ENCODE measurements at places on chromosomes 1 and 21.

DNA sequence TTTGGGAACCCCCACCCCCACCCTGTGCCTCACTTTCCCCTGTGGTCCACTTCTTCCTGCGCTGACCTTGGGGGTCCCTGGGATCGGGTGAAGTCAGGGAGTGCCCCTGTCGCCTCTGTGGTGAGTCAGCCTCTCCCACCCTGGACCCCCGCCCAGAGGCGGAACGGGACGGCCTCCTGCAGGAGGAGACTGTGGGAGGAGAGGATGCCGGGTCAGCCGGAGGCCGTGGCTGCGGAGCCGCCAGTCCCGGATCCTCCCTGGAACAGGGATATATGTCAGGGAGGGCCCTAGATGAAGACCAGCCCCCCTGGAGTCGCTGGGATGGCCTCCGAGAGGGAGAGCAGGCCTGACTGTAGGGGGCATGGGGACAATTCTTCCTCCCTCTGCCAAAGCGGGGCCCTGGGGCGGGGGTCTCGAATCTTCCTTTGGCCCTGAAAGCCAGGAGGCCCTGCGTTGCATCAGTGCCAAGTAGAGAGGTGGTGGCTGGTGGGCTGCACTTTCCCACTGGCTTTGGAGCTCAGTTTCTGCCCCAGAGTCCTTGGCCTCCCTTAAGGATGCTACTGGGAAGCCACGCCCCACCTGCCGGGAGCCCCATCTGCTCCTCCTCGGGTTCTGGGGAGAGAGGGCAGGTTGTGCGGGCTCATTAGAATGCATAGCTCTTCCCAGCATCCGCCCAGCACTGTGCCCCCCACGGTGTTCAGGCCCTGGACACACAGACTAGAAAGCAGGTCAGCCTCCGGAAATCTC is 930 bp downstream of the ARHGEF10L start:
- no peak for DNase-seq

DNA sequence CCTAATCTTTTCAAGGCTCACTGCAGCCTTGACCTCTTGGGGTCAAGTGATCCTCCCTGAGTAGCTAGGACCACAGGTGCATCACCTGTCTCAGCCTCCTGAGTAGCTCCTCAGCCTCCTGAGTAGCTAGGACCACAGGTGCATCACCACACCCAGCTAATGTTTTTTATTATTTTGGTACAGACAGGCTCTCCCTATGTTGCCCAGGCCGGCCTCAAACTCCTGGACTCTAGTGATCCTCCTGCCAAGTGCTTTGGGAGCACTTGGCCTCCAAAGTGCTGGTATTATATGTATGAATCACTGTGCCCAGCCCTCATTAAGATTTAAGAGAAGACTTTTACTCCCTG is 58.5 kb upstream of the S1PR1 start:
- DNase-seq = no peak

- DNase-seq = no peak
These were observed 85.2 kb upstream of the ABCD3 start for GRCh38 chr1:94332952-94333351.

DNA sequence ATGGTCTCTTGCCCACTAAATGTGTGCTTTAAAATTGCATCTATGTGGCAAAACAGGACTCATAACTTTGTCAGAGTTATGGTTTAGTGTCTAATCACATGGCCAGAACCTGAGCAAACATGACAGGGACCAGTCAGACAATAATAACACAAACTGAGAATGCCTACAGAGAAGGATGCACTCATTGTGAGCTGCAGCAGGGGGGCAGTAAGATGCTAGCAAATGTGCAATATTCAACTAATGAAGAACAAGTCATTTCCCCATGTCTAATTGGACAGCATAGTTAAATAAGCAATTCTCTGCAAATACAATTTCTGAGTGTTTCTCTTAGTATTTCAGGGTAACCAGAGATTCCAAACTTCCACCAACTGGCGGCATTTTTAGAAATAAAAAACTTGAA is 30.8 kb downstream of the SPAG17 start:
- no peak for DNase-seq

DNA sequence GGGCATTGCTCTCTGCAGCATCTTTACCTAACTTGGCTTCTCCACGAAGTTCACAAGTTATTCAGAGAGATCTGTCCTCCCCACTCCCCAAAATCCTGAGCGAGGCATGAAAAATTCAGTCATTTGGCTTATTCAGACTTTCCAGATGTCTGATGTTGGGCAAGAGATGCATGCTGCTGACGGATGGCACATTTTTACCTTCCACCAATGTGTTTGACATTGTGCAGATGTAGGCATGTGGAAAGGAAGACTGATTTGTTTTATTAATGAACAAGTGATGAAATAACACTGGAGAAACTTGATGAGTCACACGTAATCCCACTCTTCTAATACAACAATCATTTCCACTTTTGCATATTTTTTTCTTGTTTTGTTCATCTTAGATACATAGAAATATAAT is 86.7 kb downstream of the C1orf94 start:
- no peak for DNase-seq

DNA sequence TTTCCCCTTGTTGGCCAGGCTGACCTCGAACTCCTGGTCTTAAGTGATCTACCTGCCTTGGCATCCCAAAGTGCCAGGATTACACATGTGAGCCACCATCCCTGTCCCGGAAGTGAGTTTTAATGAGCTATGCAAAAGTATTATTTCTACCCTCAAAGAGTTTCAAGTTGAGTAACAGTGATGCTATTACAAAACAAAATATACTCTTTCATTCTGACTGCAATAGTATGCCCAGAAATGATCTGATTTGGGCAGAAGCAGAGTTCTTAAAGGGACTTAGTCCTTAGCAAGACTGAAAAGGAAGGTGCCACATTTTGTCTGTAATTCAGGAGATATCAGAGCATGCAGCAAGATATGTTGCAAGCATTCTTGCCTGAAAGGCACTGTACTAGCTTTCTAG is 375.4 kb downstream of the NUF2 start:
- DNase-seq = no peak
